ENCODE measurements at places on chromosomes 3 and 15. TPM values are rescaled to one million over a fixed set of nuclear protein-coding genes. Genes with fewer than 3 reads are reported as not detected.

SCN11A gene
- total RNA-seq: not detected

PROK2 gene
- total RNA-seq: not detected

DNA sequence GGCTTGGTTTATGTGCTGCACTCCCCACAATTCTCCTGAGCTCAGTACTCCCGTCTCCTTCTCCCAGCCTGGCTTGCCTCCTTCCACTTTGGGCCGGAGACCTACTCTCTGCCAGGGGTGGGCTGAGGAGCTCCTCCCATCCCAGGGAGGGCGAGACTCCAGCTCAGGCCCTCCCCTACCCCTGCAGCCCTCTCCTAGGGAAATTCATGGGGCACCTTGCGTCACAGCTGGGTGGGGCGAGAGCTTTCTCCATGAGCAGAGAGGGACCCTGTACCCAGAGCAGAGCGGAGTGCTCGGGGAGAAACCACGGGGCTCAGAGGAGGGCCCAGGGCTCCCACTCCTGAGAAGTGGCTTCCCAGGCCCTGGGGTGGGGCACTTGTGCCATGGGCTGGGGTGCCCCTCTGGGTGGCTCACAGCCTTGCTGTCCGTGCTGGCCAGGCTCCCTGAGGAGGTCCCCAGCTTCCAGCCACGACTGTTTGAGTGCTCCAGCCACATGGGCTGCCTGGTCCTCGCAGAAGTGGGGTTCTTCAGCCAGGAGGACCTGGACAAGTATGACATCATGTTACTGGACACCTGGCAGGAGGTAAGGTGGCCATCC, 13.3 kb downstream of the VILL start:
- no peak for DNase-seq

FSIP1 gene
- total RNA-seq: 0.28 TPM

NEIL1 gene
- 8.1 TPM for total RNA-seq

DNA sequence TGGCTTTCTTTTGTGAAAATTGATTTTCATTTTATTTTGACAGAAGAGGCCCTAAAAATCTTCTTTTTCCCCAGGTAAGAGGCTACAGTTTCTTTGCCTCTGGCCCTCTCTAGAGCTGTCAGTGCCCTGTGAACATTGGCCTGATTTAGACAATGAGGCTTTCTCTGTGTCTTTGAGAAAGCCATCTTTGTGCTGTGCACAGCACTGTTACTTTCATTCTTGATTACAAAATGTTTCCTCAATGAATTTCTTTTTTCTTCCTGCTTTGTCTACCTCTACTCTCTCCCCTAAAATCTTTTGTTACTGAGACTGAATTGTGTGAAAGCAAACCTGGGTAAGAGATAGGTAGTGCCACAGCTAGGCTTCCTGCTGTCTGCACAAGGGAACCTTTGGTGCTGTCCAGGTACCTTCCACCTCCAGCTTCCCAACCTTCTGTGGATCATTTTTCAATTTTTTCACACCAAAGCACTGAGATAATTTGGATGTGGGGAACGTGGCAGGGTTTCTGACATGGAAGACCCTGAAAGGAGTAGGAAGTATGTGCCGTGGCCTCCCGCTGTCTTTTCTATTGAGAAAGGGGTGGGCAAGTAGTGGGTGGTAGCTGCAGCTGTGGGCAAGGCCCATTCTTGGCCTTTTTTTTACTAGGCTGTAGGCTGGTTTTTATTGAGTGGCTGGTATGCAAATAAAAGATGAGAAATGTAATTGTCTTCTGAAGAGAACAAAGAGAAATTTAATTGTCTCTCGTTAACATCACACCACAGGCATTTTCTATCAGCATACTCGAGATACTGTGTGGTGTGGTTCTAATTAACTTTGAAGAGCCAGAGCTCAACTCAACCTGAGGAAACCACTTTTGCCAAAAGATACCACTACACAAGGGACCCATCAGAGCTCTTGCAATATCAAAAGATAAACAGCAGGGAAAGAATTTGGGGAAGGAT, 21.0 kb downstream of the RAB8B start:
- DNase-seq: no peak

DNA sequence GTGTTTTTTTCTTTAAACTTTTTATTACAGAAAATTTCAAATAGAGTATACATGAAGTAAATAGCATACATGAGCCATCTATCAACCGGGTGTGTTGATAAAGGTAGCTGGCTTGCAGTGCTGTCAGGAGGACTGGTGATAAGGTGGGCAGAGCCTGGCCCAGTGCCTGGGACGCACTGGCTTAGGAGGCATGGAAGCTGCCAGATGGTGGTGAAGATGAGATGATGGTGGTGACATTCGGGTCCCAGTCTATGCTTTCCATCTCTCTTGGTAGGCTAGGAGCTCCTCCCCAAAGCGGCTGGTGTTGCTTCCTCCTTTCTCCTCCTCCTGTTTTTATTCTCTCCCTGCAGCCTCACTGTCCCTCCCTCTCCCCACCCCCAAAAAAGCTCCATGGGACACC, 101.7 kb downstream of the ADCY5 start:
- no peak for DNase-seq

GRCh38 chr15:26891448-26892181, 24.8 kb downstream of the GABRA5 start:
- peak; percentile 28 for DNase-seq

DNA sequence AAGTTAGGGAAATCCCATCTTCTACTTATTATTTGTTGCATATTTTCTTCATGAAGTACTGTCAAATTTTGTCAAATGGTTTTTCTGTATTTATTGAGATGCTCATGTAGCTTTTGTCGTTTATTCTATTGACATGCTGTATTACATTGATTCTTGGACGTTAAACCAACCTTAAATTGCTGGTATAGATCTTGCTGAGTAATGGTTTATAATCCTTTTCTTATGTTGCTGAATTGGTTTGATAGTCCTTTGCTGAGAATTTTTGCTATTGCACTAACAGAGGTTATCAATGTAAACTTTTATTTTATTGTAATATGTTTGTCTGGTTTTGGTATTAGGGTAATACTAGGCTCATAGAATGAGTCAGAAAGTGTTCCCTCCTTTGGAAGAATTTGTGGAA, 54.3 kb upstream of the COL6A5 start:
- no peak for DNase-seq

- no peak for DNase-seq
Measured at GRCh38 chr3:46395210-46395661, 11.6 kb downstream of the CCR5AS start.

RLBP1 gene
- not detected for total RNA-seq

GRCh38 chr3:55511895-55512570, 24.9 kb upstream of the WNT5A start:
- DNase-seq: no peak

DNA sequence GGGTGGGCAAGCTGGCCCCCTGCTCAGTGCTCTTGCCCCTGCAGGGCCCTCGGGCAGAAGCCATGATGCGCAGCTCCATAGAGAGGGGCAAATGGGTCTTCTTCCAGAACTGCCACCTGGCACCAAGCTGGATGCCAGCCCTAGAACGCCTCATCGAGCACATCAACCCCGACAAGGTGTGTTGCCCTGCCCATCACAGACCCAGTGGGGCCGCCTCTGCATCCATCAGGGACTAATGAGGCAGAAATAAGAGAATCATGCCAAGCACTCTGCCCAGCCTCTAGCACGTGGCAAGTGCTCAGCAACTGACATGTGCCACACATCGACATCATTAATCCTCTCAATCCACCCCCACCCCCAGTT, 49.4 kb downstream of the SEMA3G start:
- peak; percentile 19 for DNase-seq

DNA sequence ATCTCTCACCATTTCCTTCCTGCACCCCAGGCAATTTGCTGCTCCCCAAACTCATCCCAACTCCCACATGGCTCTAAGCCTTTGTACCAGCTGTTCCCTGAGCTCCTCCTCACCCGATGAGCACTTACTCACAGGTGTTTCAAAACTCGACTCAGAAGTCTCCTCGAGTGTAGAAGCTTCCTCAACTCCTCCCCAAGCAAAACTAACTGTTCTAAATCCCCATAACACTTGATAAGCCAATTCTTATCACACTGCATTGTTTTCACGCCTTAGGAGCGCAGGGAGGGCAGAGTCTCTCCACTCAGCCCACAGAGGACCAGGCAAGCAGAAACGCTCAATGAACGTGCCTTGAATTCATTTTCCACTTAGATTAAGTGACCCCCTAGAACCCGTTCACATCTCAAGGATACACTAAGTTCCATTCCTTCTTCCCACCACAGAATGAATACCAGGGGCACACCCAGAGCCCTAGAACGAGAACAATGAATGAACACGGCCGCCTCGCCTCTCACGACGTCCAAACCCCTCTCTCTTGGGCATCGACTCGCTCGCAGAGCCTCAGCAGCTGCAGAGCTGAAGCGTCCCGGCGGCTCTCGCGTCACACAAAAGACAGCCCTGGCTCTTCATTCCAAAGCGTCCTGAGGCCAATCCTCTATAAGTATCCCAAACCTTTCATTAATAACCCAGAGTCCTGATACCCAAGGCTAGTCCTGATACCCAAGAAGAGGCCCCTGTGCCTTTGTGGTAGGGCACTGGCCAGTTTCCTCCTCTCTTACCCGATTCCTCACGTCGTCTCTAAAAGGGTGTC, 1.1 kb downstream of the RAF1 start:
- peak; percentile 54 for DNase-seq

GRK7 gene
- total RNA-seq: not detected

GRCh38 chr3:192373032-192373431, 354.3 kb downstream of the FGF12 start:
- no peak for DNase-seq

WWTR1 gene
- total RNA-seq: 60.4 TPM

FSD2 gene
- 94.9 TPM for total RNA-seq

DNA sequence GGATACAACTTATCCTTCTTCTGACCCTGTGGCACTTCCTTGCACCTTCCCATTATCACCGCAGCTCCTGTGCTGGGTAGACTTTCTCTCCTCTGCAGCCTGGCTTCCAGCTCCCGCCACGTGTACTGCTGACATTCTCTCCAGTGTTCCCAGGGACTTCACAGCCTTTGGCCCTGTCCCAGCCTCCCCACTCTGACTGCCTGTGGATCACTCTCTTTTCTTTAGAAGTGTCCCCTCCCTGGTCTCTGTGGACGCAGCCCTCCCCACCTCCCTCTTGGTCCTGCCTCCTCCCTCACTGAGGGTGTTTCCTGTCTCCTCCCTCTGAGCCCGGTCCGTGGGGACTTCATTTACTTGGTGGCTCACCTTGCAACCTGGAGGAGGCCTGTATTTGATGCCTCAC, 17.4 kb downstream of the PDIA5 start:
- peak; percentile 26 for DNase-seq

DNA sequence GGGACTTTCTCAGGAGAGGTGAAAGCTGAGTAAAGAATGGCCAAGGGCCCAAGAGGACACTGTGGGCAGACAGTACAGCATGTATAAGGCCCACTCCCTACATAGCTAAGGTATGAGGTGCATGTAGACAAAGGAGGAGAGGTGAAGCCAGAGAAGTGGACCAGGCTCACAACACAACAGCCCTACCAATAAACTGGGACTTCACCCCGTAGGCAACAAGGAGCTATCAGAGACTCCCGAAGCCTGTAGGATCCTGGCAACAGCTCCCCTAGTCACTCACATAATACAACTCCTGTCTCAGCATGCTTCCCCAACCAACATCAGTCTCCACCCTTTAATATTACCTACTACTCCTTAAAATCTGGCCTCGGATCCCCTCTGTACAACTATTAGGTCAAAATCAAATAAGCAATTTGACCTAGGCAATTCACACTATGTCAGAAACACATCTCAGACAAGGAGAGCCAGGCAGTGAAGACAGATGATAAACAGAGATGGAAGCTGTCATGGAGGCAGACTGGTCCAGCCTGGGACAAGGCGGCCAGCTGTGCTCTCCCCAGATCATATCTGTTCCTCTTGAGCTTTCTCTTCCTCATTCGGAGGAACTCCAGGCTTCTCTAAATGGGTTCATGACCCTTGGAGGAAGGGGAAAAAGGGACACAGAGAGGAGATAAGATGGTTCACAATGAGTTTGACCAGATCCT, 1.4 kb downstream of the XXYLT1 start:
- DNase-seq: no peak

DNA sequence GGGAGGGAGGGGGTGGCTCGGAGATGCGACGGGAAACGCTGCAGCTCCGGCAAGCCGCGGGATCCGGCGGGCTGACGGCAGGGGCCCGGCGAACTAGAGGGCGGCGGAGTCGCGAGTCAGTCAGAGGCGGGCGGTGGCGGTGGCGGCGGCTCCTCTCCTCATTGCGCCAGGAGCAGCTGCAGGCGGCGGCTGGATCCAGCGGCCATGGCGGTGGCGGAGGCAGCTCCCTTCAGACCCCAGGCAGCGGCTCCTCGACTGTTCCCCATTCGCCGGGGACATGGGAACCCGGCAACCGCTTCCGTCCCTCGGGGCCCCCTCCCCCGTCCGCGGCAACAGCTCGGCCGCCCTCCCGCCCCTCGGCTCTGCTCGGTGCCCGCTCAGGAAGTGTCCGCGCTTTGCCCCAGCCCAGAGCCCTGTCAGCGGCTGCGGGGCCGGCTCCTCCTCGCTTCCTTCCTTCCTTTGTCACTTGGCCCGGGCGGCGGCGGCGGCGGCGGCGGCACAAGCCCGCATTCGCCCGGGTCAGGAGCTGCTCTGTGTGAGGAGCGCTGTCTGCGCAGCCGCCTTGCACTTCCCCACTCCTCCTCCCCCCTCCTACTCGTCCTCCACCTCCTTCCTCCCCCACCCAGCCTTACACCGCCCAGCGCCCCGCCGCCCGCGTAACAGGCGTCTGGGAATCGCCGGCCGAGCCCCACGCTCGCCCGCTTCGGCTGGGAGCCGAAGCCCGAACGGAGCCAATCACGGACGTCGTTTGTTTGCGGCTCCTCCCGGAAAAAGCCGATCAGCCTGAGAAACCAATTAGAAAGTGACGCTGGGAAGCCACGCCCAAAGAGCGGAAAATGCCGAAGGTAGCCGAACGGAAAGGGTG, at the start of gene GSK3B:
TSS of gene GSK3B (minus strand) at position 537 of the 865 bp plus-strand sequence. CDS start 1,013 bp downstream, outside the sequence.
- DNase-seq: peak; percentile 99

GOLGA6L10 gene
- total RNA-seq: 0.39 TPM

DNA sequence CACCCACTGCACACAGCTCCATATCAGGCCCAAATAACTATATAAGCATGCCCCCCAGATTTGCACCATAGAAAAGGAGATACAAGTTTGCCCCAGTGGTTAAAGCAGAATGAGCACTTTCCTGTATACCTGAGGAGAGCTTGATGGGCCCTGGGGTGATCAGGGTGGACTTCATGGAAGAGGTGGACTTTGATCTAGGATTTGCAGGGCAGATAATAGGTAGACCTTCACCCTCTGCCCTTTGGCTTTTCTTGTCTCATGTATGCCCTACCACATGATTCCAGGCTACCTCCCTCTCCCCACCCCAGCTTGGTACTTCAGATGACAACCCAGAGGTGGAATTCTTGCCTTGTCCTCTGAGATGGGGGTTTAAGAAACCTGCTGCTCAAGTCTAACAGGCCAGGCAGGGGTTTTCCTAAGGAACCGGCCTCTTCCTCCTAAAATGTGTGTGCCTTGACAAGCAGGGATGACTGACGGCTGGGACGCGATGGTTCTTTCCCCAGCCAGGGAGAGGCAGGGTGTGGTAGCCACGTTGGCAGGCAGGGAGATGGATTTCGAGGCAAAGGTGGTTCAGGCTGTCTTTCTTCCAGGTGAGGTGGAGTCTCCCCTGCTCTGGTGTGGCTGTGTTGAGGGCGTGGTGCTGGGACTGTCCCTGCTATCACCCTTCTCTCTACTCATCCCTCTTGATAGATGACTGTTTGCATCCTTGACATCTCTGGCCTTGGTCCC, 6.6 kb upstream of the RHCG start:
- DNase-seq: no peak

GRCh38 chr15:31255732-31256377, 70.8 kb upstream of the KLF13 start:
- DNase-seq: no peak

GRCh38 chr15:60917461-60918145, 311.5 kb downstream of the RORA start:
- DNase-seq: peak; percentile 77

TM4SF18 gene
- total RNA-seq: 19.9 TPM

DUT gene
- total RNA-seq: 62.6 TPM

All from heart left ventricle (tissue), 16 donors.